ENCODE measurements at places on chromosomes 2 and 18.

- DNase-seq: no peak
These were observed 32.2 kb downstream of the MTERF4 start for GRCh38 chr2:241069821-241070281.

DNA sequence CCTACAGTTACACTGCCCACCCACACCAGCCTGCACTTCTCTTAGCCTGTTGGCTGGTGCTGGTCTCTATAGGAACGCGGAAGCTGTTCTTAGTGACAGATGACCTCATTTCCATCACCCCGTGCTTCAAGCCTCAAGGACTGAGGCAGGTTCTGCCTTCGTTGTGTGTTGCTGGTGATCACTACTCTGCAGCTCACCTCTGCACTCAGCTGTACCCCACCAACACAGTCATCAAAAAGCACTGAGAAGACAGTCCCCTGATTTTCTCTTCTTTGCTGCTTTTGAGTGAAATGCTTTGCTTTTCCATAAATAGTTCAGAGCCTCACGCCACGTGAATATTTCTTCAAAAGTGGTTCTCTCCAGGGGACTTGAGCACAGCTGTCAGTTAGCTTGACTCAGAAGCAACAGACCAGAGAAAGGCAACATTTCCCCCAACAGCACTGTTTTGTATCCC is 225.7 kb upstream of the CCDC150 start:
- DNase-seq: no peak

DNA sequence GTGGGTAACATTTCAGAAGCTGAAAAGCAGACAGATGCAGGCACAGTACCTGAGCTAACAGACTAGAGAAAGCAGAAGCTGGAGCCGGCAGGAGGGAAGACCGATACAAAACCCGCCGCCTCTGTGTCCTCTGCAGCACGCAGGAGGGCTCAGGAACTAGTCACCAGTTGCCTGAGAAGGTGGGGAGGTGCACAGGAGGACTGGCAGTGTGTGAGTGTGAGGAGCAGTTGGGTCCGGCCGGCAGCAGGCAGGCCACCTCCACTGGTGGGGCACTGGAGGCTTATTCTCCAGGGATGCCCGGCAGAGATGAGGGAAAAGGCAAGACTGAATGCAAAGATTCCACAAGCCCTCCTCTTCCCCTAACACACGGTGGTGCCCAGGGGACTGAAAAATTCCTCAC is 18.2 kb downstream of the ERCC3 start:
- DNase-seq: no peak

- DNase-seq: no peak
These were observed 175.2 kb downstream of the TNS1 start for GRCh38 chr2:217827430-217828201.

DNA sequence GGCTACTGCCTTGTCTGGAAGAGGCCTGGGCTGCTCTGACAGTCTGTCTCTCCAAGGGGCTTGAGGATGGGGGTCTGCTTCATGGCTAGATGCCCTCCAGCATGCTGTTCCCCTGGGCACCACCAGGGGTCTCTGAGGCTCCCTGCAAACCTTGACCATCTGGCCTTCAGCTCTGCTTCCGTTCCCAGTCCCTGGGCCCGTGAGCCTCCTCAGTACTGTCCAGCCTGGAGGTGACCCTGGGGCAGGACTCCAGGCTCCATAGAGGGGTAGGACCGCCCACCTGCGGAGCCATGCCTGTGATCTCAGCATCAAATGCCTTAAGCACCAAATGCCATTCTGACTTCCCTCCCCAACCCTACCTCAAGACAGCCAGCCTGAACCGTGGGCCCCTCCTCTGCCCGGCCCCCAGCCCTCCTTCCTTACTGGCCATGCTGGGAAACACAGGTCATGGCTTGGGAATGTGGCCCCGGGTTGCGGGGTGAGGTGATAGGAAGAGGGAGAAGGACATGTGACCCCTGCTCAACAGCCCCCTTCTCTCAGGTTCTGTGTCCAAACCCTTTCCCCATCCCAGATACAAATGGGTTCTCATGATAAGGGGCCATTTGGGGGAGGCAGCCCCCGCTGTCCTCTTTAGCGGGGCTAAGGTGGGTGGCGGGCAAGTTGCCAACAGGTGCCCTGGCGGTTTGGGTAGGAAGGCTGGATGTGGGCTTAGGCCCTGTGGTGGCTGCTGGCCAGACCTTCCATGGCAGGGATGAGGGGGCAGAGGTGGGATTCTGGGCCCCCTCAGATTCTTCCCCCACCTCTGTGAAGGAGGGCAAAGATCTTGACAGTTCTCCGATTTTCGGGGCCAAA is 25.0 kb downstream of the SPEG start:
- DNase-seq: peak; percentile 16

Measured in stimulated activated CD8-positive, alpha-beta memory T cell treated with anti-CD3 and anti-CD28 coated beads, Interleukin-7, amount 100 ng/mL, for 24 hours (primary cell).